ENCODE measurements at places on chromosomes 1 and 21.

GRCh38 chr1:38848071-38848470 is 11.5 kb downstream of the RRAGC start:
- DNase-seq: no peak

DNA sequence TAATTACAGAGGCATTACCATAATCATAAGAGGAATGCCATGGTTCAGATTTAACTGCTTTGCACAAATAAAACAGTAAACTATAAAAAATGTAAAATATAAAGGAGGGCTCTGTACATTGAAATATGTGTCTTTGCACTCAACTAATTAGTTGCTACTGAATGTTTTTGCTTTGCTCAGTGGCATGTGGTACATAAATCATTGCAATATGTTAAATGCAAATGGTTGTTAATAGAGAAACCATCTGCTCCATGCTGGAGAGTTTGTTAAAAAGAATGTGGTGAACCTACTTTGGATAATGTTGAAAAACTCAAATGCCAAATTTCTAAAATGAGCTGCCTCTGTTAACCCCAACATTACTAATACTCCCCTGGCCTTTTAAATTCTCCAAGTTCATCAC is 201.5 kb downstream of the NTNG1 start:
- DNase-seq: no peak

DNA sequence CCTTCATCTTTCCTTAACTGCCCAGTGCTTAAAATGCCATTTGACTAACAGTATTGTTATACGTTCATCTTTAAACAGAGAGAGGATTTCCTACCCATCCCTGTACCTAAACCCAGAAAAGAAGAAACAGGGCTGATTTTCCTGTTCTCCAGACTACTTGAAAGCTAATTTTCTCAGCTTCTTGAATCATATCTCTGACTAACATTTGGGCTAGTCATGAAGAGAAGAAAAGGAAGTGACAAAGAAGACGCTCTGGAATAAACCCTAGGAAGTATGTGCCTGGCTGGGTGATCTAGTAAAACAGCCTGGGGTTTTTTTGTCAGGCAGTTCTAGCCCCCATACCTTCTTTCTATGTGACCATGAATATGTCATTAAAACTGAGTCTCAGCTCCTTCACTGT is 44.8 kb upstream of the SGIP1 start:
- DNase-seq: no peak

DNA sequence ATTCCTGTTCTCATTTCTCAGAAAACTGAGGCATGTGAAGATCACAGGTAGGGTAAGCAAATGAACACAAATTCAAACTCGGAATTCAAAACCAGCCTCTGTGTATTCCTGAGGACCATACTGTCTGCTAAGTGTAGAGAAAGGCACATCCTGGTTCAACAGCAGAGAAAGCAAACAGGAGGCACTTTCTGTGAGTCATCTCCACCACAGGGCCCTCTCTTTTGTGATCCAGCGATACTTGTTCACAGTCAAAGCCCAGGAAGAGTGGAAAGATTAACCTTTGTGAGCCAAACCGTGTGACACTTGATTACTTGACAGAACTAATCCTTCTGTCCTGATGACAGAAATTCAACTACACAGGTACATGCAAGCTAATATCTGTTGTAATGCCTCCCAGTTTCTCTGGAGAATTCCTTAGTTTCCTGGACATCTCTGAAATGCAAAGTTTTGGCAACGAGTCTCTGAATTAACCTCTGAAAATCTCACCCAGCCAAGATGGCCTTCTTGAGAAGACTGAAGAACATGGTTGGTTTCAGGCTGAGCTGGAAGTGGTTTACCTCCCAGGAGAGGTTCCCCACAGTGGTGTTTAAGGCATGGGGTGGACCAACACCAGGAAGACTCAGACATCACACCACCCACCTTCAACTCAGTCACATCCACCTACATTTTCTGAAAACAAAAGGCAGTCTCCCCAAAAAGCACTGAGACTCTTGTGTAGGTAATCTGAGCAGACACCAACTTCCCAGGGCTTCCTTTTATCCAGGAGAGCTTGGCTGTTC is 98.2 kb upstream of the ERG start:
- DNase-seq: no peak

DNA sequence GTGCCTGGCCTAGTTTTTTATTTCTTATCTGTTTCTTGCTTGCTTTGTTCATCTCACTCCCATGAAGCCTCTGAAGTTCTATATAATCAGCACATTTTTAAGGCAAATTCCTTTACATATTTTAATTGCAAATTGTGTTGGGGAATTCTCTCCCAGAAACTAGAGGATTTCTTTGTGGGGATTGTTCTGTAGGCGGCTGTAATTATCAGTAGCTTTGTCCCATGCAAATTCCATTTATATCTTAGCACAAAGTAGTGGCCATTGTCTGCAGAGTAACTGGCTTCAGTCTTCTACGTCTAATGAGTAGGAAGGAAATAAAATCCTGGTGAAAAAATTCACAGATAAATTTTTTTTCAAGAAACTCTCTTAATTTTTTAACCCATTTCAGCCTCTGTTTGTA is 35.7 kb downstream of the CLEC20A start:
- no peak for DNase-seq

GRCh38 chr1:218496561-218496960 is 151.4 kb downstream of the TGFB2 start:
- no peak for DNase-seq

GRCh38 chr1:113747376-113747775 is 11.9 kb downstream of the PHTF1 start:
- DNase-seq: no peak

DNA sequence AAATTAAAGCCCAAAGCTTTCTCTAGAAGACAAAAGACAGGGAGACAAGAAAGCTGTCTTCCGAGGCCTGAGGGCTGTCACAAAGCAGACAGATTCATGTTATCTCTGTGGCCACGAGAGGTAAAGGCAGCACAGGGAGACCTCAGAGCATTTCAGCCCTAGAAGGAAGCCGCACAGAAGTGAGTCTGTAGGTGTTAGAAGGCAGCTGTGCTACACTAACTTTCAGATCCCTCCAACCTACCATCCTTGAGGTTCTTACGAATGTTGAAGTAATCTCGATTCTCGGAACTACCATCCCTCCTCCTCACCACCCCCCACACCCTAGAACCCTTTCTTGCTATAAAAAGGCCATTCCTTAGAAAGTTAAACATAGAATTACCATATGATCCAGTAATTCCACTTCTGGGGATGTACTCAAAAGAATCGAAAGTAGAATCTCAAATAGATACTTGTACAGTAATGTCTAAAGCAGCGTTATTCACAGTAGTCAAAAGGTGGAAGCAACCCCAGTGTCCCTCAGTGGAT is 21.5 kb upstream of the LYST start:
- peak; percentile 73 for DNase-seq

DNA sequence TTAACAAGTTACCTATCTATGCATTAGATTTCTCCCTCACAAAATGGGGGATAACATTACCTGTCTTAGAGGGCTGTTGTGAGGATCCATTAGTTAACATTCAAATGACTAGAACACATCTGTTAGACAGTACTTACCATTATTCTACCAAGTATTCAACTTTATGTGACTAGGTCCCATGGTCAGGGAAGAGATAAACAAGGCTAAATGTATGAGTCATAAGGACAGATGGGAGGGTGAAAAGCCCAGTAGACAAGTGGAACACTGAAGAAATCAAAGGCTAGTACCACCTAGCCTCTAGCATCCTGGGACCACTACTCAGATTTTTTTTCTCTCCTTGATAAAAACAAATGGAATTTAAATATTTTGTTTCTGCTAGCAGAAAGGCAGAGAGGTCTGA is 9.0 kb upstream of the VHLL start:
- no peak for DNase-seq

GRCh38 chr1:205346956-205347574 is 9.7 kb downstream of the KLHDC8A start:
- DNase-seq: no peak

GRCh38 chr1:44785501-44786137 is 2.4 kb downstream of the BEST4 start:
- DNase-seq: no peak

- DNase-seq: no peak
Observed at GRCh38 chr1:216306830-216307229, 116.4 kb downstream of the USH2A start.
